NCI-H1048 (cell line): ENCODE measurements at places on chromosomes 16 and 17.

GRCh38 chr17:80633207-80633606 is 88.6 kb downstream of the RPTOR start:
- DNase-seq, result no peak

GRCh38 chr17:74561586-74561985 is 5.7 kb downstream of the CD300H start:
- no peak for DNase-seq

DNA sequence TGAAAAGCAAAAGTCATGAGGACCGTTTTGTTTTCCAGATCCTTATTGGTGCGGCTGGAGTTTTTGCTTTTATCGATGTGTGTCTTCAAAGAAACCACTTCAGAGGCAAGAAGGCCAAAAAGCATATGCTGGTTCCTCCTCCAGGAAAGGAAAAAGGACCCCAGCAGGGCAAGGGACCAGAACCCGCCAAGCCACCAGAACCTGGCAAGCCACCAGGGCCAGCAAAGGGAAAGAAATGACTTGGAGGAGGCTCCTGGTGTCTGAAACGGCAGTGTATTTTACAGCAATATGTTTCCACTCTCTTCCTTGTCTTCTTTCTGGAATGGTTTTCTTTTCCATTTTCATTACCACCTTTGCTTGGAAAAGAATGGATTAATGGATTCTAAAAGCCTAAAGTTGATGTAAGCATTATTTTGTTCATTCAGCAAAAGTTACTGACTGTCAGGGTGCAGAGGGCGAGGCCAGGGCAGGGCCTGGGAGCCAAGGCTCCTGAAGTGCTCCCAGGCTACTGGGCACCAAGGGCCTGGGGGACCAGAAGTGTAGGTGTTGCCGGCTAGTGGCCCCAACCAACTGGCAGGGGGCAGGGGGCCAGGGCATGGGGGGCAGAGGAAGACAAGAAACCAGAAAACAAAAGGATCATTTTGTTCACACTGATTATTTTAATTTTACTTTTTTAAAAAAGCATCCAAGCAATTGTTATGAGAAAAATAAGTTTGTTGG is 8.8 kb downstream of the CMTM2 start:
- DNase-seq, result no peak

DNA sequence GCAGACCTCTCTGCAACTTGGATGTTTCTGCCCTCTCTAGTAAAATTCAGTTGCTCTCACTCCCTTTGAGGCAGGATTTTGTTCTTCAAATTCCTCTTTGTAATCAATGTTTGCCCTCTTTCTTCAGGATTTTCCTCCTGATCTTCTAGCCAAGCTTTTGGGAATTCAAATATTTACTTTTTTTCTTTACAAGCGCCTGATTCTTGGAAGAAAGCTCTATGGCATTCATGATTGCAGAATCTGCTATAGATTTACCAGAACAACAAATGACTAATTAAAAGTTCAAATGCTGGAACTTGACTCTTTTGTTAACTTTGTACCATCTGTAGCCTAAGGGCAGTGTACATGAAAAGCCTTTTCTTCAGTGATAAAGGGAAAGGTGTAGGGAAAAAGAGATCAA is 63.7 kb upstream of the SHISA6 start:
- no peak for DNase-seq

GRCh38 chr17:19713462-19713861 is 2.9 kb downstream of the SLC47A2 start:
- no peak for DNase-seq

DNA sequence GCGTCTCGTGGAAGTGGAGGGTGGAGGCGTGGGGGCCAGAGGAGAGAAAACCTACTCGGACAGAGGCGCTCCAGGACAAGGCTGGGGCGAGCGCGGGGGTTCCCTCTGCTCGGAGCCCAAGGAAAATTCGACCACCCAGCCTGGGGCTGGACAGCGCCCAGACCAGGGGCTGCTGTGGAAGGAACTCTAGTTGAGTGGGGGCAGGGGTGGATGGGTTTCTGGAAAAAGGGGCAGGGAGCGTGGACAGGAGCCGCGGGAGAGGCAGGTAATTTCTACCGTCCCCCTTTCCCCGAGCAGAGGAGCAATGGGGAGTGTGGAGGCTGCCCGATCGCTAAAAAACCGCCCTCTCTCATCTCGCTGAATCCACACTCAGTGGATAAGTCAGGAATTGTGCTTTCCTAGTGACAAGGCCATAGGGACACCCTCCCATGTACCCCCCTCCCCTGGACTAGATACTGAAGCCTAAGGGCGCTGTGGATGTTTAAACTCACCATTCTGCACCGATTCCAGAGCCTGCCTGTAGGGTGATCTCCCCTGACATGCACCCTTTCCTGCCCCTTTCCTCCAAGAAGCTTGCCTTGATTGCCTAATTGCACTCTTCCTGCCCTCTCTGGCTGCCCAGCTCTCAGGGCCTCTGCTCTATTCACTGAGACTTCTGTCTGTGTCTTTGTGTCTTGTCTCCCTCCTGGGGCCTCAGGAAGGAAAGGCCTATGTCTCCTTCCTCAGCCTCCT is 90.7 kb upstream of the TMEM97 start:
- no peak for DNase-seq

DNA sequence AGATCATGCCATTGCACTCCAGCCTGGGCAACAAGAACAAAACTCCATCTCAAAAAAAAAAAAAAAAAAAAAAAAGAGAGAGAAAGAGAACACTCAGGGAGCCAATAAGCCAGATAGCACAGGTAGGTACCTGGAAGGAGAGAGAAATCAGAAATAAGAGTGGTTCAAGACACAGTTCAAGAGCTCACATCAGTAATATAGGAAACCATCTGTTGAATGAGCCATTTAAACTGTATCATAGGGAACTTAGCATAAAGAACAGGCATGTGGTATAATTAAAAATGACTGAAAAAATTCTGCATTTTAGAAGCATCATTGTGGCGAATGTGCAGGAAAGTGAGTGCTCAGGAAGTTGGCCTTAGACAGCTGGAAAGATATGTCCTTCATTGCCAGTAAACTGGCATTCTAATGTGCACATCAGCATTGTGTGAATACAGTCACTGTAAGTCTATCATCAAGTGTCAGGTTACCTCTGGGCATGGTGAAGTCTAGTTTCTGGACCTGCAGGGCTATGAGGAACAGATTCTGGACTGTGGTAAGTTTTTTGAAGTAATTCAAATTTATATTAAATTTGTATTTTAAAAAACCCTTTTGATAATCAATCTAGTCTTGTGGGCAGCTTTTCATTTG is 20.4 kb downstream of the KRT12 start:
- DNase-seq, result no peak

DNA sequence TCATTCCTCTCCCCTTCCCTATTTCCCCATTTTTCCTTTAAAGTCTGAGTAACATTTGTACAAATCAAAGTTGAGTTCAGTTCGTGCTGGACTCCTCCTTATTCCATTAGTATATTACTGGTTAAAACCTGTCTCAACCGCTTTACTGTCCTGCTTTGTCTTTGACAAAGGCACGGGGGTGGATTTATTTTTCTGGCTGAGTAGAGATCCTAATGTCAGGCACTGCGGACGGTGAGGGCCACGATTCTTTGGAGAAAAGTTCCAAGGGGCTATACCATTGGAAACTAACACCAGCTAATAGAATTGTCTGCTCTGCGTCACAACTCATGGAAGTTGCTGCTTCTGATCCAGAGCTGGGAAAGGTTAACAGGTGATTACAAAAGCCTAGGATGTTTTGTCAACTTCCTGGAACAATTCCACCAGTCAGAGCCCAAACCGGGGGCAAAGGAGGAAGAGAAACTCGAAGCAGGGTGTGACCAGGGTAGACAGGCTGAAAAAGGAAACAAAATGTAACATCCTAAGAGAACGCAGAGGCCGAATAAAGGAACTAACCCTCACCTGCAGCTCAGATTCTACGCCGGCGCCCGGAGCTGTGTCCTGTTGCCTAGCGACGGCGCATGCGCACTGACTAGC is 12.4 kb downstream of the TAT start:
- DNase-seq, result no peak

DNA sequence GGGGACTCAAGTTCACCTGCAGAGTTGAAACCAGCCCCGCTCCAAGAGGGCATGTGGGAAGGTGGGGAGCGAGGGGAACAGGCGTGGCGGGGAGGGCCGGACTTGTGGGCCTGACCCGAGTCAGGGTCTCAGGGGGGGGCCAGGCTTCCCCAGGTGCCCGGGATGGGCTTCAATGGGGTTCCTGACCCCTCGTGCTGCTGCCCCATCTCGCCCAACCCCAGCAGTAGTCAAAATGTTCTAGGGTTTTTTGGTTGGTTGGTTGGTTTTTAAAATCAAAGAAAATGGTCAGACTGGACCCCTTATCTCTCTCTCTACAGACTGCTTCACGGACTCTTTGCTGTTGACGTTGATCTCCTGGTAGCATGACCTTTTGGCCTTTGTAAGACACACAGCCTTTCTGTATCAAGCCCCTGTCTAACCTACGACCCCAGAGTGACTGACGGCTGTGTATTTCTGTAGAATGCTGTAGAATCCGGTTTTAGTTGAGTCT is 69.5 kb downstream of the AMFR start:
- DNase-seq, result no peak

- DNase-seq, result no peak
These were observed 107.9 kb downstream of the HAPSTR1 start for GRCh38 chr16:9199311-9199710.

DNA sequence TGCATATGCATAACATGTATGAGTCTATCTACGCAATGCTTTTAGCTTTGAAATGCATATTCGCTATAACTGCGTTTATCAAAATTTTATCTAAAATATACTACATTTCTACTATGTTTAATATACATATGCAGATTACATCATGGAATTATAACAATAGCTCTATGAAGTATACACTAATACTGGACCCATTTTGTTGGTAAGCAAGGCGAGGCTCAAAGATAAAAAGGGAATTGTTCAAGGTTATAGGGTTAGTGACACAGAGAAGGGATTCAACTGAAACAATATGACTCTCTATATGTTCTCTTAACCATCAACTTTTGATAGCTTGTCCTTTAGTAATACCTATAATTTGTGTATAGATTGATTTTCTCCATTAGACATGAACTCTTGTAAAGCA is 60.9 kb upstream of the SMIM36 start:
- DNase-seq, result no peak

GRCh38 chr17:57552114-57552624 is 192.9 kb downstream of the CCDC182 start:
- DNase-seq, result no peak
